Endothelial cell of umbilical vein (primary cell): ENCODE measurements at places on chromosomes 12 and 14. TPM values are rescaled to one million over a fixed set of nuclear protein-coding genes. Genes with fewer than 3 reads are reported as not detected.

SLC22A17 gene
- 1.8 and 4.6 TPM in 2 replicates for total RNA-seq

MOAP1 gene
- total RNA-seq: 15.0 and 16.6 TPM in 2 replicates

KRT71 gene
- total RNA-seq: not detected in 2 replicates

TAS2R9 gene
- total RNA-seq: not detected in 2 replicates

CLECL1 gene
- not detected in 2 replicates for total RNA-seq

CD163L1 gene
- total RNA-seq: 7.5 and 10.7 TPM in 2 replicates

NYNRIN gene
- 42.8 and 45.1 TPM in 2 replicates for total RNA-seq

GRCh38 chr14:66359500-66359899 is 126.7 kb upstream of the CCDC196 start:
- peak; percentile 48 for DNase-seq

DNA sequence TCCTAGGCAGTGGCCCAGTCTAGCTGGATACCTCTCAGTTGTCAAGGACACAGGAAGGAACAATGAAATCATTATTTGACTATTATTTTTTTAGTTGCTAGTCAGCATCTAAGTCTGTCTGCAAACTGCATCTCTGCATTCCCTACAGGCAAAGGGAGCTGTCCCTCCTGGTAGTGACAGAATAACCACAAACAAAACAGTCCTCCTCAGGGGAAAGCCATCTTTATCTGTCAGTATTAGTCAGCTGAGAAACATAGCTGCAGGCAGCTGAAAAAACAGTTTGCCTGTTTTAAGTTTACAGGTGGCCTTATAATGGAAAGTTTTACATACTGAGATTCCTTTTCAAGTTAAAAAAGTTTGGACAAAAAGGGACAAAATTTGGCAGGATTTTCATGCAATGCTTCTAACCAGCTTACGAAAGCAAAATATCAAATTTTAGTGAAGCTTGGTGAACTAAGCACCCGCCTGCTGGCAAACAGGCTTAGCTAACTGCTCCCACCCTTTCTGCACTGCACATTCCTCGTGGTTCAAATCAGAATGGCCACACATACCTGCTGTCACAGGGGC is 29.5 kb downstream of the SLC25A21 start:
- DNase-seq: peak; percentile 51

- no peak for DNase-seq
Measured at GRCh38 chr14:67251573-67252226, 10.5 kb downstream of the PALS1 start.

DNA sequence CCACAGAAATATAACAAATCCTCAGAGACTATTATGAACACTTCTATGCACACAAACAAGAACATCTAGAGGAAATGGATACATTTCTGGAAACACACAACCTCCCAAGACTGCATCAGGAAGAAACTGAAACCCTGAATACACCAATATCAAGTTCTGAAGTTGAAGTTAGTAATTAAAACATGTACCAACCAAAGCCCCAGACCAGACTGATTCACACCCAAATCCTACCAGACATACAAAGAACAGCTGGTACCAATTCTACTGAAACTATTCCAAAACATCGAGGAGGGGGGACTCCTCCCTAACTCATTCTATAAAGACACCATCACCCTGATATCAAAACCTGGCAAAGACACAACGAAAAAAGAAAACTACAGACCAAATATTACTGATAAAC is 114.7 kb upstream of the CCDC175 start:
- no peak for DNase-seq

DNA sequence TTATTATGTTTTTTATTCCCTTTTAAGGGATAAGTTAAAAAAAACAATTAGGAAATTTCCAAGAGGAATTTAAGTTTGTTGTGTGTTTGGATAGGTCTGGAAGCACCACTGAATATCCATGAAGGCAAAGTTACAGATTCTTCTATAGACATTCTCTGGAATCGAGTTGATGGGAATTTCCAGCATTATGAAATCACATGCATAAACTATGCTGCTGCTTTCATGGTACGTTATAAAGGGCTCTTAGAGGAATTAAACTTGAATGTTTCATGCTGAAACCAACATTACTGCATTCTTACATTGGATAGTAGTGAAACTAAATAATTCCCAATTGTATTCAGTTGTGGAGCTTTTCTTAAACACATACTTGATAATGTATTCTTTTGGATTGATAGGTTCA is 21.5 kb upstream of the PTPRQ start:
- DNase-seq: no peak

- DNase-seq: no peak
Measured at GRCh38 chr14:98187281-98187680, 1084.7 kb downstream of the BCL11B start.

GRCh38 chr14:100438678-100439592 is 115.8 kb downstream of the SLC25A47 start:
- peak; percentile 6 for DNase-seq

DNA sequence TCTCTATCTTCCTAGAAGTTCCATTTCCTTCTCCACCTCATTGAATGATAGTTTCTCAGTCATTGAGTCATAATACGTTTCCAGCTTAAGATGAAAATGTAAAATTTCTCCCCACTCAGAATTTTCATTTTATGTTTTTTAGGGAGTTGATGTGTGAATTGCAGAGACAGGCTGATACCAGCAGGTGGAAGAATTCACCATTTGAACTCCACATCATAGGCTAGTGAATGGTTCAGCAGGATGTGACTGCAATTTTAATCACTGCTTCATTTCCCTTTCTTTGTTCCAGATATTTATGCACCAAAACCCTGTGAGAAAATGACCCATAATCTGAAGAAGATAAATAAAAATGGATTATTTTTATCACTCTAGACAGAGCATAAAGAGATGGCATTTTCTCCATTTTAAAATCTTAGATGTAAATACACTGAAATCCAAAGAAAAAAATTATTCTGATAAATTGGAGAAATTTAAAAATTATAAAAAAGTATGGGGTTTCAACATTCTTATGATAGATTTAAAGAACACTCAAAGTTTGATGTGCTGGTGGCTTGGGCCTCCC is 10.6 kb upstream of the PYGL start:
- DNase-seq: peak; percentile 85

DNA sequence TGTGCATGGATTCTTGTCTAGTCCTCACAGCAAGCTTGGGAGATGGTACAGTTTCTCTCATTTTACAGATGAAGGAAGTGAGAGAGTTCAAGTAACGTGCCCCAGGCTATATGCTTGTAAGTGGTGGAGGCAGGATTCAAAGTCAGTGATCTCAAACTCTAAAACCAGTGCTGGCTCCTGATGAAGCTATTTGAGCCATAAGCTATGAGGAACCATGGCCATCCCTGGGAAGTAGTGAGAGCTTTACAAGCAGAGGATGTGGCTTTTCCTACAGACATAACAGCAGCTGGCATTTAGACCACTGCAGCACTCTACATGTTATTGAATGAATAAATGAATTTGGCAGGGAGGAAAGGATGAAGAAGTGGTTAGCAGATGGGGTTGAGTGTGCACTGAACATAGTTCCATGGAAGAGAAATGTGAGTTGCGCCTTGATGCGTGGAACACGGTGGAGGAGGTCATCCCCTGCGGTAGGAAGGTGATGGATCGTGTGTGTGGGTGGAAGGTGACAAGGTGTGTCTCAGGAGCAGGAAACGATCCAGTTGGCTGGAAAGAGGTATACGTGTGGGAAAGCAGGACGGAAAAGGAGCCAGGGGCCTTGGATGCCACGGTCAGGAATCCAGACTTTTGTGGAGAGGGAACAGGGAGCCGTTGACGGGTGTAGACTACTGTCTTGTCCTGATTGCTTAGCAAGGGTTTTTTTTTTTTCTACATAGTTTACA is 65.2 kb downstream of the RFX4 start:
- DNase-seq: no peak

GRCh38 chr14:102154821-102155549 is 15.3 kb downstream of the WDR20 start:
- DNase-seq: no peak

DNA sequence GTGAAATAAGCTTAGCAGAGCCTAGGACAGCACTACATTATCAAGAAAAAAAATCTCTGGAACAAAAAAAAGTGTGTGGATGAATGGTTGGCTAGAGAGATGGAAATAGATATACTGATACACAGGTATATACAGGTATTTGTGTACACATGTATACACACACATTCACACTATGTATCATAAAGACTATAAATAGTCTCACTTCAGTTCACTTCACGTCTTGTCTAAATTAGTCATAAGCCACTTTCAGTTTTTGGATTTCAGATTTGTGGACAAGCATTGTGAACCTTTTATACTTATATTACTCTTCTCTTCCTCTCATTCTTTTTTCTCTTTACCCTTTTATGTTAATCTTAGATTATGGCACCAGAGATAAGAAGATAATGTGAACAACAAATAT is 41.8 kb upstream of the SLC6A15 start:
- DNase-seq: no peak

DNA sequence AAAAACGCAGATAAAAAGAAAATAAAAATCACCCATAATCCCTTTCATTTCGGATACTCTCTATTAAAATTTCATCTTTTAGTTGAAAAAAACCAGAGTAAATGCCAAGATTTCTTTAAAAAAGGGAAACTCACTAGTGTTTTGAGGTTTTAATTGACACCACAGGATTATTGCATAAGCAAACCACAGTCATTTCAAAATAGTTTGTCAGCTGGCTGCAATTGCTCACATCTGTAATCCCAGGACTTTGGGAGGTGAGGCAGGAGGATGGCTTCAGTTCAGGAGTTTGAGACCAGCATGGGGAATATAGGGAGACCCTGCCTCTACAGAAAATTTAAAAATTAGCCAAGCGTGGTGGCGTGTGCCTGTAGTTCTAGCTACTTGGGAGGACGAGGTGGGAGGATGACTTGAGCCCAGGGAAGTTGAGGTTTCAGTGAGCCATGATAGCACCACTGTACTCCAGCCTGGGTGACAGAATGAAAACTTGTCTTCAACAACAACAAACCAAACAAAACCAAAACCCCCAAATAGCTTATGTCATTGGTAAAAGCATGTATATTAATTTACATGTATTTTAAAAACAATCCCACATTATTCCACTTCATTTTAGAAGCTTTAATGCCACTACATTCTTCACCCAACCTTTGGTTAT is 48.8 kb downstream of the SYNE2 start:
- no peak for DNase-seq
